ENCODE measurements at places on chromosomes 7 and 10. TPM values are rescaled to one million over a fixed set of nuclear protein-coding genes. Genes with fewer than 3 reads are reported as not detected.
A peak's percentile ranks its signal among the peaks of the same experiment; 100 is the strongest.

DNA sequence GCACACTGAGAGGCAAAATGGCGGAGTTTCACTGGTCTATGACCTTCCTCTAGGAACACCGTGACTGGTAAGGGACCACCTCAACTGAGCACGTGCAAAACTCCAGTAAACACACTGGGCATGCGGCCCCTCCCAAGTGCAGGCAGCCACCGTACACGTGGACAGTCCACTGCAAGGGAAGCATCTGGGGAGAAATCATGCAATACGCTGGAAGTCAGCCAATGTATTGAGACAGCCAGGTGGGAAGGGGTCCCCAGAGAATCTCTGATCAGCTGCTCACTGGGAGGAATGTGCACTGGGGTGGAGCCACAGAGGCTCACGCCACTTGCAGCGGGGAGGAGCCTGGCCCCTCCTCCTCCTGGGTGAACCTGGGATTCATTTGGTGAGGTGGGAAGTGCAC lies 49.3 kb downstream of the CFAP46 start:
- peak; percentile 52 for DNase-seq

Gene CYP3A5
- total RNA-seq: 13.5 TPM

Gene FLNC
- 12.2 TPM for total RNA-seq

DNA sequence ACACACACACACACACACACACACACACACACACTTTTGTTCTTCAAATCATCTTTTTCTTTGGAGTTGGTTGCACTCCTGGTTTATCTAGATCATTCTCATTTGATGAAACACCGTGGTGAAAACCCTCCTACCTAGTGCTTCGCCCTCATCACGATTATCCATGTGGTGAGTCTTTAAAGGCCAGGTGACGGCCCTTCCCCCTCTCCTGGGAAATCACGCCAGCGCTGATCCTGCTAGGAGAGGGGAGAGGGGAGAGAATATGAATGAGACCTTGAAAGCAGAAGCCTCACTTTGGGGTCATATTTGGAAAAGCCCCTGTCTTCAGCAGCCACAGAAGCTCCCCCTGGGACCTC lies 103.9 kb upstream of the LRRC4 start:
- no peak for DNase-seq

DNA sequence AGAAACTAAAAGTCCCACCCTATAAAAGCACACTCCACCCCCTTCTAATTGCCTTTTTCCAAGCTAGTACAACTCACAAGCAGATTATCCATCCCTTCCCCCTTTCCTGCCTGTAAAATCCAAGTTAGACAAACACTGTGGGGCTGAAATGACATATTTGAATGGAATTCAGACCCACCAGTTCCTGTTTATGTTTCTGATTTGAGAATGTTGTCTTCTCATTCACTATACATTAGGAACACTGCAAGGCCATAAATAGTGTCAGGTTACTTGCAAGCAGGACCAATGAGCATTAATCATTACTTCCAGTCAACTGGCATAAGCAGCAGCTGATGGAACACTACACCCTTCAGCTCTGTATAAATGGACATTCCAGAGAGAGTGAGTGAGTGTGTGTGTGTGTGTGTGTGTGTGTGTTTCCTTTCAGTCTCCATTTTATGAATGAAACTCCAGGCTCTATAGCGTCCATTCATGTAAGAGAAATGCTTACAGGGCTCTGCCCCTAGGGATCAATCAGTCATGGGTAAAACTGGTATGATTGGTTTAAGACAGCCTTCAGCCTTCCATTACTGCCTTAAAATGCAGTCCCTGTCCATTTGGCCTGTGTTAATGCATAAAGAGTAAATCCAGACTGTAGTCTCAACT lies 69.3 kb downstream of the ETV1 start:
- DNase-seq: peak; percentile 96
